ENCODE measurements at places on chromosomes 2 and 18.

- no peak for DNase-seq
Observed at GRCh38 chr2:69524799-69525198, 87.6 kb upstream of the NFU1 start.

DNA sequence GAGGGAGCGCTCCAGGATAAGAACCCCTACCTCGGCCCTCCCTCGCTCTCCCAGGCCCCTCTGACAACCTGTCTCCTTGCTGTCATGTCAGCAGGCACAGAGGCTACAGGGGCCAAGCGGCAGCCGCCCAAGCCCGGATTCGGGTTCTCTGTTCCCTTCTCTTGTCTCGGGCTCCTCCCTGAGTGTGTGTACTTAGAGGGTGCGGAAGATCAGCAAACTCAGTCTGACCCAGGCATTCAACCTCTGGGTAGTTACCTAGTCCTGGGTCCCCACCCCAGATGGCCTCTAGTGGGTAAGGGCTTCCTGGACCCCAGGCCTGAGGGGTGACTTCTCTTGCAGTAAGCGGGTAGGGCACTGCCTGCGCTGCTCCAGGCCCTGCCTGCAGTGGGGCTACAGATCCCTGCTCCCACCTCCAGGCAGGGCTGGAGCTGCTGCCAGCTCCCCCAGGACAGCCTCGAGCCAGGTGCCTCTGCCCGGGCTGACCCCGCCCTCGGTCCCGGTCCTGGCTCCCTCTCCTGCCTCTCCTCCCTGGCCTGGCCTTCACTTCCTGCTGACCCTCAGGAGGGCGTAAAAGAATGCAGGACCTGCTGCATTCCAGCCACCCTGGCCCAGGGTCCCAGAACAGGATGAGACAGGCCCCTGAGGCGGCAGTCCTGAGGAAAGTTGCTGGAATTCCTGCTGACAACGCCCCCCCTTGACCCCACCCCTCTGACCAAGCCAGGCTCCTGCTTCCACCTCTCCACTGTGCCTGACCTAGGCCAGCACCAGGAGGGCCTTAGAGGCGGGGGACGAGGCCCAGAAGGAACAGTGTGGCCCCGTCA, 22.0 kb downstream of the GPC1 start:
- no peak for DNase-seq

DNA sequence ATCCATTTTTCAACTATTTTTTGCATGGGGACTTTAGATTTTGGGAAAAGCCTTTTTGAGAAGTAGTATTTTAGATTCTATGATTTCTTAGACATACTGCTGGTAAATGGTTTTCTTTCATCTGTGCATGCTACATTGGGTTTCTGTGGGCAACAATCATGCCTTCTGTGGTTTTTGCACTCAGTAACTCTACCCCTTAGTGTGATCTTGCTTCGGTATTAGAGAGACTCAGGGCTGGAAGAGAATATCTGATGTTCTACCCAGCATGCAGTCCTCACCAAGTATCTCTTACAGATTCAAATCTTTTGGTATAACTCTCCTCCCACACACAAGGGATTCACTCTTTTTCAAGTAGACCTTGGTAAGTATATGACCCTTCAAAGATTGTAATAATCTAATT, 183.0 kb downstream of the PMAIP1 start:
- DNase-seq: no peak

GRCh38 chr18:22946846-22947245, 13.7 kb downstream of the RBBP8 start:
- no peak for DNase-seq

DNA sequence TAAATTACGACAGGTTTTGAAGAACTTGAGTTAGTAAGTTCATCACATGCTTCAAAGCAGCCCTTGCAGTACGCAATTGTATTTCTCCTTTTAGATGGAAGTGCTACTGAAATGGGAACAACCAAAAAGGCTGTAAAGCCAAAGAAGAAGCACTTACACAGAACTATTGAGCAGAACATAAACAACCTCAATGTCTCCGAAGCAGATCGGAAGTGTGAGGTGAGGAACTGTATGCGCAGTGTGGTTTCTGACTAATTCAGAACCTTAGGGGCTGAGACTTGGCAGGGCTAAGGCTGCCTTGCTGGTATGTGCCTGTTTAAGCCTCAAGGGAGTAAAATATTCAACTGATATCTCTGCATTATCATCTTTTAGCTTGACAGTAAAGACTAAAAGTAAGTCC, 8.4 kb downstream of the NCAPH start:
- peak; percentile 28 for DNase-seq

- no peak for DNase-seq
Observed at GRCh38 chr2:134522496-134523455, 196.0 kb downstream of the TMEM163 start.

GRCh38 chr2:17164550-17164949, 353.7 kb downstream of the RAD51AP2 start:
- no peak for DNase-seq

DNA sequence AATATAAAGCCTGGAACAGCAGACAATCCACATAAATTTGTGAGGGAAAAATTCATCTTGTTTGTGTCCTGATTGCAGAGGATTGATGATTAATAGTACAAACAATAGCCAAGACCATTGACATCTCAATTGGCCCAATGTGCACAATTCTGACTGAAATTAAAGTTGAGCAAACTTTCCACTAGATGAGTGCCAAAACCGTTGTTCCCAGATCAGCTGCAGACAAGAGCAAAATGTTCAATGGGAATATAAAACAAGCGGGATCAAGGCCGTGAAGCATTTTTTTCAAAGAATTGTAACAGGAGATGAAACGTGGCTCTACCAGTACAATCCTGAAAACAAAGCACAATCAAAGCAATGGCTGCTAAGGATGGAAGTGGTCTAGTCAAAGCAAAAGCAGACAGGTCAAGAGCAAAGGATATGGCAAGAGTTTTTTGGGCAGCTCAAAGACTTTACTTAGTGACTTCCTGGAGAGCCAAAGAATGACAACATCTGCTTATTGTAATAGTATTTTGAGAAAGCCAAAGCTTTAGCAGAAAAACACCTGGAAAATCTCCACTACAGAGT, 55.9 kb upstream of the KIF5C start:
- DNase-seq: no peak

GRCh38 chr2:235347691-235348090, 146.2 kb upstream of the AGAP1 start:
- no peak for DNase-seq

GRCh38 chr2:222410534-222410933, 13.8 kb upstream of the SGPP2 start:
- no peak for DNase-seq

DNA sequence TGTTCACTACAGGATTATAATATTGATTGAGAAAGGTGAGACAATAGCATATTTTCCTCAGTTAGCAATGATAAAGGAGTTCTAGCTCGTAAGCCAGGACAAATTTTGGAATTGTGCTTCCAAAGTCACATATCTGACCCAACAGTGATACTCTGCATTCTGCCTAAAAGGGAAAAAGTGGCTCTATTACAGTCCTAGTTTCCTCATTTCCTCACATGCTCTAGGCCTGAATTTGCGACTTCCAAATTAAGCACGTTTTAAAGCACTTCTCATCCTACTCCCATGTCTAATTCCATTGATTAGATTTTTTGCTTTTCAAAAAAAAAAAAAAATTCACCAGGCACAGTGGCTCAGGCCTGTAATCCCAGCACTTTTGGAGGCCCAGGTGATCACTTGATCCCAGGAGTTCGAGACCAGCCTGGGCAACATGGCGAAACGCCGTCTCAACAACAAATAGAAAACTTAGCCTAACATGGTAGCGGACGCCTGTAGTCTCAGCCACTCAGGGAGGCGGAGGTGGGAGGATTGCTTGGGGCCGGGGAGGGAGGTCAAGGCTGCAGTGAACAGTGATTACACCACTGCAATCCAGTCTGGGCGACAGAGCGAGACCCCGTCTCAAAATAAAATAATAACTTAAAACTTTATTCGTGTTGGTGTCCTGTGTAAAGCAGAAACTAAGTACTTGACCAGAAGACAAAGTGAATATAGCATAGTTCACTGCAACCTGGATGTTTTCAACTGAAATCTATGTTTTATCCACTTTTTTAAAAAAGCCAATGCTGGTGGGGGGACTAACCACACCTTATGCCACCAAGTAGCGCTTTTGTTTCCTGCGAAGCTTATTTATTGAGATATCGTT, 1.5 kb downstream of the ESCO1 start:
- DNase-seq: no peak

GRCh38 chr2:178764097-178764496, 43.1 kb downstream of the TTN start:
- DNase-seq: no peak

DNA sequence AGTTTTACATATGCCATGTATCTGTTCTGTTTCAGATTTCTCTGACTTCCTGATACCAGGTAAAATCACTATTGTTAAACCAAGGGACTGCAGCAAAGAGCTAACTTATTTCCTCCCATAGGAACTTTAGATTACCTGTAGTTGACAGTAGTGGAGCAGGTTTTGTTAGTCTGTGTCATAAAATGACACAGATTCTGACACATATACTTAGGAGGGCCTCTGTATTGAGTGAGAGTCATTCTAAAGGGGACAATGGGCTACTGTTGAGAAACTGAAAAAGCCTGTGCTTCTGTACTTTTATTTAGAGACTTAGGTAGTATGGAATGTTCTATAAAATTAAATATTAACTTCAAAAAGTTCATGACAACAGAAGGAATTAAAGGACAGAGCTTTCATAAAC, 48.2 kb downstream of the KCMF1 start:
- no peak for DNase-seq

DNA sequence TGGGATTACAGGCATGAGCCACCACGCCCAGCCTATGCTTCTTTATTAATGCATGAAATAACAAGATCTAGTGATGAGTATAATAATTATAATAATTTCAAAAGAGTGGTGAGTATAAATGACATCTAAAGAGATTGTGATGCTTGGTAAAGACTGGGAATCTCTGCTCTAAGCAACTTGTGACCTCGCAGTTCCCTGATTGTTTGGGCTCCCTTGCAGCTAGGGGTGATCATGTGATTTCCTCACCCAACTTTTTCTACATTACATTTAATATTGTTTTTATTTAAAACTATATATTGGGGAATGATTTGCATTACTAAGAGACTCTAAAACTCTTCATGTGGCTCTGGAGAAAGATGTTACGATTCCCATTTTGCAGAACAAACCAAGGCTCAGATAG, 4.1 kb upstream of the PPM1B start:
- no peak for DNase-seq

GRCh38 chr2:239259173-239259572, 141.6 kb downstream of the HDAC4 start:
- DNase-seq: no peak

- DNase-seq: no peak
Observed at GRCh38 chr18:67728364-67728763, 211.8 kb upstream of the DSEL start.

DNA sequence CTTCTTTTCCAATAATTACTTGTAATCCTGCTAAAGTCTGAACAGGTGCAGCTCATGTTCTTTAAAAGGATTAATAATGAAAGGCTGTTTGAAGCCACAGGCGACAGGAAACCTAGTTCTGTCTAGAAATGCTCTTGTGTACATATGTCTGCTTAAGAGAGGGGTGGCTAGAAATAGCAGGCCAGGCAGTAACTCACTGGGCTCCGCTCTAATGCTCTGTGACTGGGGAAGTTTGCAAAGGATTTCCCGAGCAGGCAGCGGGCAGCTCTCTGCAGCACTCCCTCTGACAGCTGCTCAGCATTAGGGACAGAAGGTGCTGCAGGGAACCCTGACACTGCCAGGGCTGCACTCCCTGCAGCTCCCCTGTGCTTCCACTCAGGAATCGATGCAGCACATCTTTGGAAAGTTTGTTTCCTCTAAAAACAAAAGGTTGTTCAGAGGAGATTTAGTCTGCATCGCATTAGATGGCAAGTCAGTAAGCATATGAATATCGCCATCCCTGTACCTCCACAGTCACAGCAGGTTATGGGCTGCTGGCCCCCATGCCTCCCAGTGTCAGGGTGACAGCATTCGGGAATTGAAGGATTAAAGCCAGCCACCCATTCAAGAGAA, 33.1 kb upstream of the TTC39C start:
- no peak for DNase-seq
